Stimulated activated naive CD4-positive, alpha-beta T cell treated with Interleukin-2 at 50 U/mL for 16 hours (primary cell): ENCODE measurements at places on chromosomes 6 and 20.

GRCh38 chr20:62066339-62066982 lies 780 bp upstream of the TAF4 start:
- DNase-seq, result peak; percentile 56

DNA sequence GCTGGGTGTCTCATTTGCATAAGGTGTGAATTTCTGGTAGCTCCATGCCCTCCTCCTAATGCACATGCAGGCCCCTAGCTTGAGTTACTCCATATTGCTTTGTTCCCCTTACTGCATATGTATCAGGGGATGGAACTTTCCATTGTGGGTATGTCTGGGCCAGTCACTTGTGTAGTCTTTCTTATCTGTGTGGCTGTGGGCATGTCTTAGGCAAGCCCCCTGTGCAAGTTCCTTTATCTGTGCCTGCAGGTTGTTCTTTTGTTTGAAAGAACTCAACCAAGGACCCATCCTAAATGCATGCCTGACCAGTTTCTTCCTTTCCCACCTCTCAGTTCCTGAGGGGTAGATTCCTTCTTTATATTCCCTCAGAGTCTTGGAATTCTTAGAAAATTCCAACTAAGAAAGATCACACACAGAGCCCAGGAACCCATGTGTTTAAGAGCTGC lies 23.6 kb downstream of the MBOAT1 start:
- no peak for DNase-seq

GRCh38 chr20:10067321-10067720 lies 32.5 kb downstream of the ANKEF1 start:
- DNase-seq, result no peak

DNA sequence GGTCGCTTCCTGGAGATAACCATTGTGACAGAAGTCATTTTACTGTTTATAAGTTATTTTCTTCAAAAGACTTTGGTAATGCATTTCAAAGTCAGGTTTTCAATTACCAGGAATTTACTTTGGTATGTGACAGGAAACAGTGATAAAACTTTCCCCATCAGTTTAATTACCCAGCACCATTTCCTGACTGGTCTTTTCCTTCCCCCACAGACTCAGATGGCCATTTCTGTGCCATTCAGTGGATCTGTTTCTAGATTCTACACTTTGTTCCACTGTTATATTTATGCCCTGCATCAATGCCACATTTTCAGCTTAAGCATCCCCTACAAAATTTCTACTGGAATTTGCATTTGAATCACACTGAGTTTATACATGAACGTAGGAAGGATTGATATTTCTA lies 16.3 kb downstream of the RRBP1 start:
- DNase-seq, result no peak

DNA sequence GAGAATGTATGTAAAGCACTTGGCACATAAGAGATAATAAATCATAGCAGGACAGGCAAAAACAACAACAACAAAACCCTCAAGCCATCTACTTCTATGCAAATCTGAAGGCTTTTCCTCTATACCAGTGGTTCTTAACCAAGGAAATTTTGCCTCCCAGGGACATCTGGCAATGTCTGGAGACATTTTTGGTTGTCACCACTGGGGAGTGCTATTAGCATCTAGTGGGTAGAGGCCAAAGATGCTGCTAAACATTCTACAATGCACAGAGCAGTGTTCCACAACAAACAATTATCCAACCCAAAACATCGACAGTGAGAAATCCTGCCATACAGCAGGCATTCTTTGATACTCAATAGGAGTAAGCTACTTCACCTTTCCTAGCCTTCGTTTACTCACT lies 28.2 kb downstream of the NDRG3 start:
- DNase-seq, result no peak

- DNase-seq, result peak; percentile 15
Observed at GRCh38 chr6:132483779-132484679, 28.9 kb downstream of the STX7 start.

DNA sequence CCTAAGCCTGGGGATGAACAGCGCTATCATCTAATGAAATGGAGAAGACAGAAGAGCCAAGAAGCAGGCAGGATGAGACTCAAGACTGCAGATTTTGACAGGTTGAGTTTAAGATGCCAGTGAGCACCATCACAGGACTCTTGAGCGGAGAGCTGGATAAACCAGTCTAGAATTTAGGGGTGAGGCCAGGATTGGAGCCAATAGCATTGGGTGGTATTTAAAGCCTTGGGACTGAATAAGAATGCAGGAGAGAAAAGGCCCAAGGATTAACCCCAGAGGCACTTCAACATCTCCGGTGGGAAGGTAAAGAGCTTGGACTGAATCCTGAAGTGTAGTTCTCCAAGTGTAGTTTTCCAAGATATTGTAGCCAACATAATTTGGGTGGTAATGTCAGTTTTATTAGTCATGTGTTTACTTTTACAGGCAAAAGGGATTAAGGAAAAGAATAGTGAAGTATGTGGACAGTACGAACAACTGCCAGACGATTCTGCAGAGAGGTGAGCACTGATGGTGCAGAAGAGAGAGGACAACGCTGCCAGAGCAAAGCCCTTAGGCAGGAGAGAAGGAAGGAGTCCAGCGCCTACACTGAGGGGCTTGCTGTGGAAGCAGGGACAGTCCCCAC lies 85.2 kb downstream of the DTNBP1 start:
- no peak for DNase-seq

DNA sequence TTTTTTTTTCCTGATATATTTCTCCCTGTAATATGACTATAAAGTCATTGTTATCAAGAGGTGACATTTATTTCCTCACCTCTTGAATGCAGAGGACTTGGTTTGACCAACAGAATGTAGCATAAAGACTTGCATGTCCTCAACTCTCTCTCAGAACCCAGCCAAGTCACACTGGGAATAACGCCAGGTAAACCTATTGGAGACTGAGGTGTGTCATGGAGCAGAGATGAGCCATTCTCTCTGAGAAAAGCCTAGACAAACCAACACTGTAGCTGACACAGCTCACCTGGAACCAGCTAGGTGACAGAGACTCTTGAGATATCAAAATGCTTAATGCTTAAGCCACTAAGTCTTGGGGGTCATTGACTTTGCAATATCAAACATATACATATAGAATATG lies 533.6 kb downstream of the HAO1 start:
- DNase-seq, result no peak

DNA sequence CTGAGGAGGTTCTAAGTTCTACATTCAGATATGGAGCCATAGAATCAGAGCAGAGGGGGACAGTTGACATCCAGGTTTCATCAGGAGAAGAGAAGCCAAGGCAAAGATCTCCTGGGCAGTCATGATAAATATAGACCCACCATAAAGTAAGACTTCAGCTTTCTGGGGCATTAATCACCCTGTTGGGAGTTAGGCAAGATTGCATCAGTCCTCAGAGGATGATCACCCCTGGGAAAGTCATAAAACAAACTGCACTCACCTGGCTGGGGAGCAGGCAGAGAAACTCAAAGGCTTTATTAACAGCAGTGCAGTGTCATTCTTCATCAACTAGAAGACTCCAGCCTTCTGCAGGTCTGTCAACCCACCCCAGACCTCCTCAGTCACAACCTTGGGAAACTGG lies 301.3 kb upstream of the JARID2 start:
- no peak for DNase-seq

DNA sequence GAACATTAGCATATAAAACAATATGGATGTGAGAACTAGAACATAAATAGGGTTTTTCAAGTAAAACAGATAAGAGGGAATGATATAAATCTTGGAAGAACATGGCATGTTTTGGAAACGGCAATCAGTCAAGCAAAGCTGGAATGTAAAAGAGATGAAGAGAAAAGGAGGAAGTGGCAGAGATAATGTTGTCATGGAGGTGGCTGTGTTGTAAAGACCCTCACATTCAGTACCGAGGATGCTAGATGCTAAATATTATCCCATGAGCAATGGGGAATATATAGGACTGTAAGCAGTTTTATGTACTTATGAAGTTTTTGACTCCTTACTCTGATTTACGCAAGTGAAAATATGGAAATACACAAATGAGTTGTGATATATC lies 702 bp upstream of the RHAG start:
- DNase-seq, result no peak

DNA sequence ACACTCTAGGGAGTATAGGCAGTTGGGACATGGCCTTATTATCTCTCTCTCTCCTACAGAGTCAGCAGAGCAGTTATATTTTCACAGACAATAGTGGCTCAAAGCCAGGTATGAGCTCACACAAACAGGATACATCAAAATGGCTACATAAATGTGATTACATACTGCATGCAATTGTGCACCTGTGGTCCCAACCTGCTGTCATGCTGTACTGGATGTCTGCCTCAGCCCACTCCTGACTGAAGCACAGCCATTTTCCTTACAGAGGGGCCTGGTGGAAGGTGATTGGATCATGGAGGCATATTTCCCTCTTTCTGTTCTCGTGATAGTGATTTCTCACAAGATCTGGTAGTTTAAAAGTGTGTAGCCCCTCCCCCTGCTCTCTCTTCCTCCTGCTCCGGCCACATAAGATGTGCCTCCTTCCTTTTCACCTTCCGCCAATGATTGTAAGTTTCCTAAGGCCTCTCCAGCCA lies 37.0 kb upstream of the SAMHD1 start:
- DNase-seq, result no peak

GRCh38 chr6:129857838-129858237 lies 3.3 kb downstream of the TMEM244 start:
- no peak for DNase-seq

DNA sequence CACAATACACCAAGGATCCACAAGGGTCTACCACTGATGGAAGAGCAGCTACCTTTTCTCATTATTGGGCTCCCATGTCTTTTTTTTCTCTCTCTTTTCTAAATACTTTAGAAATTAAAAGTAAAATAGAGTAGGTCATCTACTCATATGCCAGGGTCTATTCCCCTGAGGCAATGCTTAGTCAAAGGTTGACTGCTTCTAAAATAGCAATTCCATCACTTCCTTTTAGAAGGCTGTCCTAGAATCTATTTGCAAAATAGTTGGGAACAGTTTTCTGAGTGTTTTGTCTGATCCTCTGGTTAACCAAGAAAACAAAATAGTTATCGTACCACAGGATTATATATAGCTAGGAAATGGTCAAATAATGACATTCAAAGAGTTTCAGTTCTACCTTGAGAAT lies 174.1 kb downstream of the COL21A1 start:
- DNase-seq, result no peak

GRCh38 chr20:20977786-20978185 lies 128.4 kb downstream of the LINC00237 start:
- no peak for DNase-seq

DNA sequence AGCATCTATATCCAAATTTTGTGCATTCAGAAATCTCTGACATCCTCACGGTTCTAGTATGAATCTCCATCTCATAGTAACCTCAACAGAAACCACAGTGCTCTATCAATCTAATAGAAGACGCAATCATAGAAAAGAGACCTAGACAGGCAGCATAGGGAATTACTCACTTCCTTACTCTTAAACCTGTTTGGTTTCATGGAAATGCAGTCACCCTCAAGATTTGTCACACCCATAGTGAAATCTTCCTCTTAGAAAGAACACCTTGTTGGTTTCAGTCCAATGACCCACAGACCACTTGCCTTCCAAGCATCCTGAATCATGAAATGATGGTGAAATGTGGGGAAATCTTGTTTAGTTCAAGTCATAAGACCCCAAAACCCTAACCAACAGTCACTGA lies 166.1 kb upstream of the PRDM1 start:
- no peak for DNase-seq

DNA sequence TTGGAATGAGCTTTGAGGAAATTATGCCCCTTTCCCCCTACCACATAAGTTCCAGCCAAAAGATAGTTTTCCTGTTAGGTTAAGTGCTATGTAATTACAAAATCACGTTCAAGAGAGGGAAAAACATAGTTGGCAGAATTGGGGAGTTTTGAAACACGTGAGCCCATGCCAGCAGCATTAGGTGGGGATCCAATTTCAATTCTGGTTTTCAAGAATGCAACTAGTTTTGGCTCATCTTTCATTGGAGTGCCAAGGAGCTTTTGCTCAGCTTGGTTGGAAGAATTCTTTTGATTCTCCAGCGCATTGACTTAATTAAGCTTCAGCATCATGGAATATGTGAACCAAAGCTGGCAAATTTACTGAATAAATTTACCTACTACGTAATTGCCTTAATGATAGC lies 95.9 kb downstream of the SAMD5 start:
- no peak for DNase-seq

DNA sequence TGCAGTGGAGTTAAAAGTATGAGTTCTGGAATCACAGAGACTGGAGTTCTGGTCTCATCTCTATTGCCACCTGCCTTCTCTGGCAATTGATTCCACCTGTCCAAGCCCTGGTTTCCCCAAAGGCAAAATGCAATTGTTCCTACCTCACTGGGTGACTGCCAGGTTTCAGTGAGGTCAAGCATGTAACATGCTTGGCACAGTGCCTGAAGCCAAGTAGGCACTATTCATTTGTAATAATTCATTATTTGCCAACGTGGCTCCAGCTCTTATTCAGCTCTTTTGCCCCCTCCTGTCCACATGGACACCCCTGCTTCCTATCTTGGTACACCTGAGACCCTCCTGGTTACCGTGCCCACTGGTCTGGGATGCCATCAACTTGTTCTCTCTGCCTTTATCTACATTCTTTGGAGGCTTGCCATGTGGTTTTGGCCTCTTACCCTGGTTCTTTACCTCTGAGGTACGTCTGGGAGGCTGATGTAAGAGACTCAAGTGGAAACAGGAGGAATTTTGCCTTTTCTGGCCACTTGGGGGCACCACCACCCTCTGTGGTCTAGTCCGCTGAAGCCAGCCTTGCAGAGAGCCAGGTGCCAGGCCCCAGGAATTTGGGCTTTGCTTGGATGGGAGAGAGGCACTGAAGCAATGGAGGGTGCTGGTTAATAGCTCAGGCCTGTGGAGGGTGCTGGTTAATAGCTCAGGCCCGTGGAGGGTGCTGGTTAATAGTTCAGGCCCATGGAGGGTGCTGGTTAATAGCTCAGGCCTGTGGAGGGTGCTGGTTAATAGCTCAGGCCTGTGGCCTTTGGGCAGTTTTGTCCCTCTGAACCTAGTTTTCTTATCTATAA lies 1.7 kb downstream of the KCNK15 start:
- peak; percentile 37 for DNase-seq

- no peak for DNase-seq
Observed at GRCh38 chr6:68046756-68047155, 588.3 kb upstream of the ADGRB3 start.

DNA sequence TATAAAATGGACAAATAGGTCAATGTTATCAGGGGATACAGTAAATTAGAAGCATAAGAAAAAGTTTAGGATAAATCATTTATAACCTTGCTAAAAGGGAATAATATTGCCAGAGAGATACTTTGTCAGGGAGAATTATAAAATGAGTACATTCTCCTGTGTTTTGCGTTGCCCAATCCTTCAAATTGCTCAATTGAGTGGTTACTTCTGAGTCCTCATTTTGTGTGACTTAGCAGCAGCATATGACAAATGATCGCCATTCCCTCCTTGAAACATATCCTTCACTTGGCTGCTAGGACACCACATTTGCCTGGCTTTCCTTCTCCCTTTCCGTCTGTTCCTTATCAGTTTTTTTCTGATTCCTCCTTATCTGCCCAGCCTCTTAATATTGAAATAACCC lies 106.7 kb upstream of the FLRT3 start:
- no peak for DNase-seq

GRCh38 chr20:56271974-56272373 lies 23.4 kb downstream of the MC3R start:
- no peak for DNase-seq
